ENCODE measurements at places on chromosomes 11 and 22.

DNA sequence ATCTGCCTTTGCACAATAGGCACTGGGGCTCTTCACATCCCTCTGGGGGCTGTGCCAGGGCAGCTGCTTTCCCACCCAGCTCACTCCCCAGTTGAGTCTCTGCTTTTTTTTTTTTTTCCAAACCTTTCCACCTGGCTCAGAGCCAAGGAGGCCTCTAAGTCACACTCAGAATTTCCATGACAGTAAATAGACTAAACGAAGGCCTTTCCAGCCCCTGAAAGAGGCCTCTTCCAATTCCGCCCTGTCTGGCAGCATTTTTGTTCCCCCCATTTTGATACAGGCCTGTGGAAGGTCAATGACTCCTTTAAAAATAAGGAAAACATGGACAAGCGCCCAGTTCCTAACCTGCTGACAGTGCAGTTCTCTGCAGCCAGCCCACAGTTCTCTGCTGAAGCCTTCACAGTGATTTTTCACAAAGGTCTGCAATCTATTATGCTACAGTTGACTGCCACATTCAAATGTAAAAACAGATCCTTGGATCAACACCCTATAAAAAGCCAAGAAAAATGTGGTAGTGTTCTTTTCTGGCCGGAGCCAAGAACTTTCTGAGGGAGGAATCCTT, 107.5 kb upstream of the SESN3 start:
- no peak for DNase-seq

GRCh38 chr11:2122907-2123627, 16.1 kb downstream of the IGF2 start:
- DNase-seq = no peak

GRCh38 chr11:100719809-100720221, 32.7 kb downstream of the ARHGAP42 start:
- DNase-seq = no peak

DNA sequence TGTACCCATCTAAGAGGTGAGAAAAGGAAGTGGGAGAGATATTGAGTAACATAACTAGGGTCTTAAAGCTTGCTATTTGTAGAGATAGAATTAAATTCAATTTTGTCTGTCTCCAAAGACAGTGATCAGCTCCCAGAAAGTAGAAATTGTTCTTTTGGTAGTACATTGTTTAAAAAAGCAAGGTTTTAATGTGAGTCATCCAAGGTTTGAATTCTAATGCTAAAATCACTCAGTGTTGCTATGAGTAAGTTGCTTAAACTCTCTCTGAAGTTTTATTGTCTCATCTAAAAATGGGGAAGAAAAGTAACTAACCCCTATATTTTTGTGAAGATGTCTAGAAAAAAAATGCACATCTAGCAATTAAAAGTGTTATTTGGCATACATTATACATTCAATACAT, 1004.5 kb upstream of the CCDC90B start:
- DNase-seq = no peak

DNA sequence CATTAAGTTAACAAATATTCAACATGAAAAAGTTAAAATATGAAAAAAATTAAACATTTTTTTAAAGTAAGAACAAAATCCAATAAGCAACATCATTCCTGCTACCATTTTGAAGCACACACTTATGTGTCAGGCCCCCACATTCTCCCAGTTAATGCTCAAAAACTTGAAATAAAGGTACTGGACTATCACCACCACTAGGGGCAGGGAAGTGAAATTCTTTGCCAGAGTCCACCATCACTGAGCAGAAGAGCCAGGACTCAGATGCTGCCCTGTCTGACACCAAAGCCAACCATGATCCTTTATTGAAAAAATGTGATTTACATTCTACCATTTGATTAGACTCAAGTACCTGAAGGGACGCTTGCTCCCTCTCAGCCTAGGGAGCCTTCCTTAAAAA, 39.1 kb downstream of the PITPNB start:
- DNase-seq = no peak

GRCh38 chr11:86790195-86790725, 10.1 kb upstream of the PRSS23 start:
- no peak for DNase-seq

GRCh38 chr22:35708917-35709316, 8.8 kb upstream of the APOL5 start:
- DNase-seq = no peak

DNA sequence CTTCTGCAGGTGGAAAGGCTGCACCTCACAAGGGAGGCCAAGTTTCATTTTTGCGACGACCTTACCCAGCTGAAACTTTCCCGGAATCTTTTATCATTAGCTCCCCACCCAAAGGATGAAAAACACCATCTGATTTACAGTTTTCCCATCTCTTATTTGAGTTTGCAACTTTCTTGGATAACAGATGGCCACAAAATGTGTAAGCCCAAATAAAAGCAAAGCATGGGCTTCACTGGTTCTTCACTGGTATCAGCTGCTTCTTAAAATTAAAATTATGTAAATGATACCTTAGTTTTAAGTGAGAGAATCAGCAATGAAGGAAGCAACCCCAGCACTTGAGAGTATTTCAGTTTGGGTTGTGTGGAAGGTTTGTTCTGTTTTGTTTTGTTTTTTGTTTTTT, 55.8 kb downstream of the PARVA start:
- no peak for DNase-seq

DNA sequence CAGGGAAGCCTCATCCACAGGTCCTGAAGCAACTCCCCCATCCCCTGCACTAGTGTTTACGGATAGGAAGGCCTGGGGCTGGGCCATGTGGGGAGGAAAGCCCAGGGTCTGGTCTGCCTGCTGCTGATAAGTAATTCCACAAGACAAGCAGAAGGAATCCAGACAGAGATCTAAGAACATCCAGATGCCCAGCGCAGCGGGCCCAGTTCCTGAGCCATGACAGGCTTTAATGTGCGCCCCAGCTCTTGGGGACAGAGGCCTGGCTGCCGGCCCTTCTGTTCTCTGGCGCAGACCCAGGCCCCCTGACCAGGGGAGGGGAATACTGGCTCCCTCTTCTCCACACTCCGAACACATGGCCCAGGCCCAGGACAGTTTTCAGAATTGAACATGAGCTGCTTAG, 28.8 kb upstream of the ETS1 start:
- DNase-seq = no peak

- DNase-seq = no peak
Measured at GRCh38 chr11:73655686-73656085, 9.3 kb downstream of the PLEKHB1 start.

DNA sequence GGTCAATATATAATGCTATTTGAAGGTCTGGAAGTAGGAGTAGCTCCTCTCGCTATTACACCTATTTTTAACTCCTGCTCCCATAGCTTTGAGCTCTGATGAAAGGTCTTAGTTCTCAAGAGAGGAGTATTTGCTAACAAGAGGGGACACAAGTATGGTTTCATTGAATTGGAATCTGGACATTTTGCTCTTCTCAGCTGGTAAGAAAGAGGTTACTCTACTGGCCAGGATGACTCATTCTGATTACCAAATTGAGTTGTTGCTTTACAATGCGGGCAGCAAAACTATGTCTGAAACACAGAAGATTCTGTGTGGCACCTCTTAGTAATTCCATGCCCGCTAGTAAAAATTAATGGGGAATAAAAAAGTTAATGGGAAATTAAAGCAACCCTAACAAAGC, 63.6 kb upstream of the EP300 start:
- no peak for DNase-seq

GRCh38 chr11:116935089-116935488, 97.7 kb upstream of the APOA1 start:
- no peak for DNase-seq

DNA sequence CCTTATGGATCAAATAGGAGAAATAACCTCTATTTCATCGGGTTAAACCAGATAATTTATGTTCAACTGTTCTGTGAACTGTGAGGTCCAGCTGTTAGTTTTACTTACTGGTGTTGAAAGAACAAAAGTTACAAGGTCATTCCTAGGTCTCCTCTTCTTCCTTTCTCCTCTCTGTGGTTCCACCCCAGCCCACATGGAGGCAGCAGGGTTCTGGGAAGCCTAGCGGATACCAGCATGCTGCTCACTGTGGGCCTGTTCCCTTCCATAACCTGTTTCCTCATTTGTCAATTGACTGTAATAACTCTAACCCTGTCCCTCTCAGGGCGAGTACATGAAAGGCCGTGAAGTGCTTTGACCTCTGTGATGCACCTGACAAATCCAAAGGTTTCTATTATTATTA, 27.8 kb downstream of the RELT start:
- no peak for DNase-seq

DNA sequence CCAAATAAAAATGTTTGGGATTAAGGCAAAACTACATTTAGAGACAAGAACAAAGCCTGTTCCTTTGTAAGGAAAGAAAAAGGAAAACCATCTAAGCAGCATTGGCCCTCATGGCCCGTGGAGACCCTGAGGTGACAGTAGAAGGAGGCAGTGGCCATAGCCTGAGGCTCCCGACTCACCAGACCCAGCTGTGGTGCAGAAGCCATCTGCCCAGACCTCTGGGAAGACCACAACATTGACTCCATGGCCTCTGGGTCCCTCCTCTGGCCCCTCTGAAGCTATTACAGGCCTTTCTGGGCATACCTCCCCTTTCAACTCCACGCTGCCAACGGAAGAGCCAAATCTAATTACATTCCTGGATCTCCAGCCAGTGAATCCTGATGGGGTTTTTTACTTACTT, 6.4 kb downstream of the PRAME start:
- no peak for DNase-seq

DNA sequence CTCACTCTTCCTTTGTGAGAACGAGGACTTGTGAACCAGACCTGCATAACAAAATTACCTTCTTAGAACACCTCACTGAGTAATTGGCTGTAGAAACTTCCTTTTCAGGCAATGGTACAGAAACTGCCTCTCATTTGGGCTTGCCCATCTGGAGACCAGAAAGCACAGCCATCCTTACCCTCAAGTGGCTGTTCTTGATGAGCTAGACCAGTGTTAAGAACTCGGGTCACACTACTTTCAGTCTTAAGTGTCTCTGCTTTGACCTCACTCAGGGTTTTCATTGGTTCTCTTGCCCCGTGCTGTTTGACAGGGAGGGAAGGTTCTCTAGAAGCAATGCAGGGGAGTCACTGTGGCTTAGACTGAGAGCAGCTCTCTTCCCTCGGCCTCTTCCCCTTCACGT, 29.3 kb downstream of the NAT10 start:
- no peak for DNase-seq

GRCh38 chr11:66951135-66951534, 7.0 kb downstream of the PC start:
- no peak for DNase-seq

GRCh38 chr11:121930004-121930965, 185.7 kb downstream of the BLID start:
- DNase-seq = no peak

GRCh38 chr11:63747011-63747410, 21.6 kb downstream of the ZFTA start:
- DNase-seq = no peak

DNA sequence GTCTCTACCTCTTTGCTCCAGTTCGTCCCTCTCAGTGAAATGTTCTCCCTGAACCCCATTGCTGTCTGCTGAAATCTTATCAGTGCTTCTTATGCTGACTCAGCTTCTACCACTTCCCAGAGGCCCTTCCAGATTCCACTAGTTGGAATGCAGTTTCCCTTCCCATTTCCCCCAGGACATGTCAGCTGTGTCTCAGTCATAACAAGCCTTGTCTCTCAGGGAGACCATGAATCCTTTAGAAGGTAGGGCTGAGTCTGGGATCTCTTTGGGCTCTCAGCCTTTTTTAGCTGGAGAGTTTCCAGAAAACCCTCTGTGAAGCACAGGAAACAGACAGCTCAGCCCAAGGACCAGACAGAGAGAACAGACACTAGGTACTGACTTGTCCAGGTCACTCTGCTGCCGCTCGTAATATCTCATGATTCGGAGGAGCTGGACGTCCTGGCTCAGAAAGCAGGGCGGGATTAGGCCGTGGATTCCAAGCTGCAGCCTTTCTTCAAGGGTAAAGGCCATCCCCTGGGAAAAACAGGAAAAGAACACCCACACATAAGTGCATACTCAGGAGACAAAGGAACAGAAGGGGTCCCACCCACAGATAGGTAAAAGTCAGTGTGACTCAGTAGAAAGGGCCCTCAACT, 113.0 kb downstream of the ME3 start:
- no peak for DNase-seq

- DNase-seq = no peak
Measured at GRCh38 chr11:46243796-46244109, 33.7 kb upstream of the CREB3L1 start.

DNA sequence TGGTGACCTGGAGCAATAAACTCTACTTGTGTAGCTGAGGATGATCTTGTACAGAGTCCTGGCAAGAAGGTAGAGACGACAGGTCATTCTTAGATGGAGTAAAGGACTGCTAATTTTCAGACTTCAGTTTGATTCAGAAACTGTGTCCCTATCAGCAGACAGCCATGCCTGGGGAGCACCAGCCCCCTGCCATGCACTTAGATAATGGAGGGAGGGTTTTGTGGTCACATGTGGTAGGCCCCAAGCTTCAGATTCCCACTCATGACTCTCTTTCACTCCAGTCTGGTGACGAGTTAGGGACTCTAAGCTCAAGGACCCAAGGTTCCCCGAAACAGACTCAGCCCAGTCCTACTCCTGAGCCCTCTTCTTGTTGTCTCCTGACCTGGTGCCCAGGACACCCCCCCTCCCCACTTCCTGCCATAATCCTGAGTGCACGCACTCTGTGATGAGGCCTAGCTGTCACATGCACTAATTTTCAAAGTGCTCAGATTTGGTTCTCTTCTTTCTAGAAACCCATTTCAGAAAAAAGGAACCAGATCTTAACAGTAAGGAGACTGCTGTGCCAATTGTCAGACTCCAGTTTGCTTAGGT, 10.2 kb upstream of the AMPD3 start:
- DNase-seq = no peak

DNA sequence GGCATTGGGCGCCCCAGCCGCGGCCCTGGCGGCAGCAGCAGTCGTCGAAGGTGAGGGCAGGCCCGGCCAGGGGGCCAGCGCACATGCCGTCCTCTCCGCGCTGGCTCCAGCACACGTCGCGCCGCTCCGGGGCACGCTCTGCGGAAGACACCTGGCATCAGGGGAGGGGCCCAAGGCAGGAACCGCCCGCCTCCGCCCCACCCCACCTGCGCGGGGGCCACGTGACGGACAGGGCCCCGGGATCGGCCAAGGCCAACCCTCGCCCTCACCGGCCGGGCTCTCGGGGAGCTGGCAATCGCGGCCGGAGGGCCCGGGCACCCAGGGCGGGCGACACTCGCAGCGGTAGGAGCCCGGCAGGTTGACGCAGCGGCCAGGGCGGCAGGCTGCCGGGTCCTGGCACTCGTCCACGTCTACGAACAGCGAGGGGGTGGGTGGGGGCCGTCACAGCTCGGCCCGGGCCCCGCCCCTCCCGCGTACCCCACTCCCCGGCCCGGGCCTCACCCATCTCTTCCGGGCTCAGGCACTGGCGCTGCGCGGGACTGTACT, 14.9 kb downstream of the SCYL1 start:
- DNase-seq = no peak

- no peak for DNase-seq
Measured at GRCh38 chr22:46362203-46362933, 26.9 kb downstream of the TRMU start.
